Fibroblast of villous mesenchyme (primary cell): ENCODE measurements at places on chromosomes 1 and 21. TPM values are rescaled to one million over a fixed set of nuclear protein-coding genes. Genes with fewer than 3 reads are reported as not detected.

The HDAC1 gene
- total RNA-seq = 67.6 and 95.0 TPM in 2 replicates

The ACTN2 gene
- not detected in 2 replicates for total RNA-seq

The DIO1 gene
- total RNA-seq = not detected in 2 replicates

The ORC1 gene
- 4.8 and 5.2 TPM in 2 replicates for total RNA-seq

The COX20 gene
- 31.6 and 32.8 TPM in 2 replicates for total RNA-seq

The DARS2 gene
- total RNA-seq = 20.6 and 31.5 TPM in 2 replicates

The ZNF593OS gene
- total RNA-seq = 0.32 TPM in 1 of 2 replicates, not detected in the other

The AMY2A gene
- total RNA-seq = not detected in 2 replicates
